Skeletal muscle cell (primary cell): ENCODE measurements at places on chromosomes 2 and 18.

GRCh38 chr2:108534584-108535356 is 500 bp downstream of the LIMS1 start:
- no peak for DNase-seq

DNA sequence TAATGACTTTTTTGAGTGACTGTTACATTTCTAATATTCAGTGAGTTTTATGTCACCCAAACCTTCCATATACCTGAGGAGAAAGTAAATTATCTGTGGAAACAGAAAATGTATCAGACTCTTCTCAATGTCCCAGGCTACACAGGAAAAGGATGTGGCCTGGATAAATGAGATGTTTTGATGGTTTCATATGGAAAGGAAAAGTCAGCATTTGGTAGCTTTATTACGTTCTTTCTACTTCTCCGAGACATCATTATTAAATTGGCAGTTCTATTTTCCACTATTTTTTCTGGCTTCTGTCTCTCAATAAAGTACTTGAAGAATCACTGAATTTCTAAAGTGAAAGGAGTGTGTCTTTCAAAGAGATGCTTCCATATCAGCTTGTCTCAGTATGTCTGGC is 847.0 kb upstream of the CRIM1 start:
- no peak for DNase-seq

- DNase-seq = no peak
Measured at GRCh38 chr2:82411071-82411470, 2048.0 kb downstream of the SUCLG1 start.

GRCh38 chr2:113974727-113975126 is 84.8 kb downstream of the ACTR3 start:
- no peak for DNase-seq
